ENCODE measurements at places on chromosomes 2 and 18. TPM values are rescaled to one million over a fixed set of nuclear protein-coding genes. Genes with fewer than 3 reads are reported as not detected.

The SERPINB3 gene
- not detected for total RNA-seq

The FAM110C gene
- total RNA-seq = 41.8 TPM

GRCh38 chr2:226304308-226304707 lies 495.3 kb downstream of the IRS1 start:
- DNase-seq = no peak

- DNase-seq = no peak
These were observed 96.4 kb downstream of the COBLL1 start for GRCh38 chr2:164745012-164745797.

DNA sequence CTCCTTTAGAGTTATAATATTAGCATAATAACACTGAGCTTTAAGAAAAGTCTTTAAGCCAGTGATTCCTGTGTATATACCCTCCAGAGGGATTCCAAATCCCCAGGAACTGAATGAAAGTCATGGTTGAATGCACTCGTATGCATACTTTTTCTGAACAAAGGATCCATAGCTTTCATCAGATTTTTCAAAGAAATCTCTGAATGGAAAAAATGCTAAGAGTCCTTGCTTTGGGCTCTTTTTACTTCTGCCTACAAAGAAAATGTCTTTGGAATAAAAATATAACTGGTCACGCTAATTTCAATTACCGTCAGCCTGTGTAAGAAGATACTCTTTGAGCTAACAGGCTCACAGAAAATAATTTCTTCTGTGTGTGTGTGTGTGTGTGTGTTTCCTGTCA lies 939.5 kb downstream of the ERBB4 start:
- DNase-seq = no peak

DNA sequence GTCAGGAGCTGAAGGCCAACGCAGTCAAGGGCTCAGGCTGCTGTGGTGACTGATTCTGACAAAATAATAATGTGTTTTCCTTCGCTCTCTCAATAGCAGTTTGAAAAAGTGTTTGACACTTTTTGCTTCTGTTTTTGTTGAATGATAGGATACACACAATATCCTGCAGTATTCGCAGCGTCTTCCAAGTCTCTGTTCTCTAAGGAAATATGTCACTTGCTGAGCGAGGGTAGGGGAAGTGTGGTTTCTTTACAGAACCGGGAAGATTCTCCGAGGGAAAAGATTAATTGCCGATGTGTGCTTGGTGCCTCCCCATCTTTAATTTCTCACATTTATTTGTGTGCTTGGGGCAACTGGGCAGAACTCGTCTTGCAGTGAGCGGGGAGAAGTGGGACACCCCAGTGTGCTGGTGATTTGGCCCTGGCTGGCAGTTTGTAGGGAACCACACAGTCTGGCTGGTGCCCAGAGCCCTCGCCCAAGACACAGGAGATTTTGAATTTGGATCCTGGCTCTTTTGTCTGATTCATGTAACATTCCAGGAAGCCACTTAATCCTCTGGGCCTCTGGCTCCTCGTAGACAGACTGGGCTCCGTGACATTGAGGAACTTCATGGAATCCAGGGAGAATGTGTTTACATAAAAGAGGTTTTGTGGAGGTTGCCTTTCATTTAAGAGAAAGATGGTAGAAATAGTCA lies 169.4 kb downstream of the LDLRAD4 start:
- DNase-seq = no peak

DNA sequence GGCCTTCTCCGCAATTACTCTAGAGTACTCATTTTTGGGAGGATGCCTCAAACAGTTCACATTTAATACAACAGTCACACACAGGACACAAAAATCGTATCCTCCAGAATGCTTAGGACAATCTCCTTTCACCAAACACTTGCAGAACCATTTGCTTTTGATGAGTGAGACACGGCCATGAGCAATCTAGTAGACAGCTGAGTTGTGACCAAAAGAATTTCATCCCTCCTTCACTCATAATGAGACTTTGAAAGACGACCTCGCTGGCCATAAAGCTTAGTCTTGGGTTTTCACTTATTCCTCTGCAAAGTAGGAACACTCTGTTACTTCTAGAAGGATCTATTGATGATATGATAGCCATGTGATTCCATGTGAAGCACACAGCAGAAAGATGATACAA lies 87.5 kb upstream of the SLC35G4 start:
- no peak for DNase-seq

- no peak for DNase-seq
These were observed 59.4 kb upstream of the RAPH1 start for GRCh38 chr2:203594541-203594940.

GRCh38 chr2:68438455-68439303 lies 28.4 kb downstream of the FBXO48 start:
- no peak for DNase-seq

DNA sequence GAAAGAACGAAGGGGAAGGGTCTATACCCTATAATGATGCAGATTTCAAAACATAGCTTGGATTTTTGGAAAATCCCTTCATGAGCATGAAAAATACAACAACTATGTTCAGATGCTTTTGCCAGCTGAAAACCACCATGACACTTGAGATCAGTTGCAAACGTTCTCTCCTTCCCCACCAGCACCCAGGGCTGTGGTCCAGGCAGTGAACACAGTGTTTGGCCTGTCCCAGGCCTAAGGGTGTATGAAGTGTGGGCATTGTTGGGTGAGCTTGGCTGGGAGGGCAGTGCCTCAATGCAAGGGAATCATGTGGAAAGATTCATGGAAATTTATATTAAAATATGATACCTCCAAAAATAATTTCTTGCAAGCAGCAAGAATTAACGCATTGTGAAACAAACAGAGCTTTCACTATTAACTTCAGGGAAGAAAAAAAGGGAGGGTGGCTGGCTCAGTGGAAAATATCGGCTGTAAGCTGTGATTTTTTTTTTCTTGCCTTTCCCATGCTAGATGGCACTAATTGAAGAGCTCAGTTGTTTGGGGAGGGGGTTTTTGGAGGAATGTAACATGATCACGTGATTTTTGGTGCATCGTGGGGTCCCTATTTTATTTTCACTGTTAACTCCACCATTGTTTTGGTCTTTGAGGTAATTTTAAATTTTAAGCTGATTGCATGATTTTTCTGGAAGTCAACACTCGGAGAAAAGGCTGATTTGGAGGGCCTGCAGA lies 52.0 kb downstream of the CDC42EP3 start:
- no peak for DNase-seq

- no peak for DNase-seq
These were observed 359.6 kb upstream of the MC4R start for GRCh38 chr18:60732143-60732542.
